ENCODE measurements at places on chromosomes 16 and 17.

DNA sequence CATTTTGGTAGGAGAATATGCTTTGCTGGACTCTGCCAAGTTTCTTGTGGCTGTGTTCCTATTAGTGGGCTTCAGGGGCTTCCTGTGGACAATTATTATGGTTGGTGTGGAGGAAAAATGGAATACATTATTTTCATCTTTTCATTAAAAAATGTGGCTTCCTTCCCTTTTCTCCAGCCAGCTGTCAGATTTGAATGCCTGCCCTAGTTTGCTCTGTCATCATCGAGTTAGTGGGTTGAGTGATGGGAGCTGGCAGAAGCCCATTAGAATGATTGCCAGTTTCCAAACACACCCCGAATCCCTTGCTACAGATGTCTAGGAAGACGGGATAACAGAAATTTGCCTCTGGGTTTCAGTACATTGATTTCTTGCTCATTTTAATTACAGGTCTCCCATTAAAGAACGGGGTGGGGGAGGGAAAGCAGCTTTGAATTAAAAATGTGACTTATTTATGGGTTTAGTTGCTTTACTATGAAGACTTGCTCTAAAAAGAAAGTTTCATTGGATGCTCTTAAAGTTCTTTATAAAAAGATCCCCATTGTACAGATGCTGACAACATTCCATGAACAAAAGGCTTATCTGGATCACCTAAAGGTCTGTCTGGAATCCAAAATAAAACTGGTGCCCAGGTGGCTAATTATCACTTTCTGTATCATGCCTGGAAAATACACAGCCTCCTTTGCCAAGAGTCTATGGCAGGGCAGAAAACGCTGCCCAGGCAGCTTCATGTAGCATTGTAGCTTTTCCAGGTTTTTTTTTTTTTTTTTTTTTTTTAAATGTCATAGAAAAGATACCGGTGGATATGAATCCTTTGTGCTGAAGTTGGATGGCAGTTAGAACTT lies 103.6 kb downstream of the PRKCA start:
- no peak for DNase-seq

DNA sequence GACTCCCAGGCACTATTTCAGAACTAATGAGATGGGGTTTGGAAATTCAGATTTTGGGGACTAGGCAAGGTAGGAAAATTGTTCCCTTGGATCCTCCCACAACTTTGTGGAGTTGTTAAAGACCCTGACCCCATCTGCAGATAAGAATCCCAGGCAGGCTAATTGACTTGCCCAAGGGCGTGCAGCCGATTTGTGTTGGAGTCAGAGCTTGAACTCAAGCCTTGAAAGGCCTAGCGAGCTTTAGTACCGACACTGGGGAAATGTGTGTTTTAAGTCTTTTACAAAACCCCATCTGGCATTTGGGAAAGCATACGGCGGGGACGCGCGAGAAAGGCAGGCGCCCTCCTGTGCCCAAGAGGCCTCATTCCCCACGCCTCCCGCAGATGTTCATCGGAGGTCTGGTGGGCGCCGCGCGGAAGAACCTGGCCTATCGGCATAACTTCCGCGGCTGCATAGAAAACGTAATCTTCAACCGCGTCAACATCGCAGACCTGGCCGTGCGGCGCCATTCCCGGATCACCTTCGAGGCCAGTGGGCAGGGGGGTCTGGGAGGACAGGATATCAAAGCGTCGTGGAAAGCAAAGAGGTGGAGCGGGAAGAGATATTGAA lies 4.3 kb downstream of the CNTNAP1 start:
- no peak for DNase-seq

- no peak for DNase-seq
Measured at GRCh38 chr17:45367216-45367615, 50.4 kb upstream of the MAP3K14 start.

DNA sequence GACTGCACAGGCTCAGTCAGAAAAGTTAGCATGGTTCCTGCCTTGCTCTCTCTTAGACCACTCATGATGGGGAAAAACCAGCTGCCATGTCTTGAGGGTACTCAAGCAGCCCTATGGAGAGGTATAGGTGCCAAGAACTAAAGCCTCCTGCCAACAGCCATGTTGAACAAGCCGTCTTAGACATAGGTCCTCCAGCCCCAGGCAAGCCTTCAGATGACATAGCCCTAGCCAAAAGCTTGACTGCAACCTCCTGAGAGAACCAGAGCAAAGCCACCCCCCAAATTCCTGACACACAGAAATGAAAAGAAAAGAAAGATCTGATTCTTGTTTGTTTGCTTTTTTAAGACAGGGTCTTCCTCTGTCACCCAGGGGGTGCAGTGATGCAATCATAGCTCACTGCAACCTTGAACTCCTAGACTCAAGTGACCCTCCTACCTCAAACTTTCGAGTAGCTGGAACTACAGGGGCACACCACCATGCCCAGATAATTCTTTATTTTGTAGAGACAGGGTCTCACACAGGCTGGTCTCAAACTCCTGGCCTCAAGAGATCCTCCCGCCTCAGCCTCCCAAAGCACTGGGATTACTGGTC lies 36.3 kb downstream of the CMTM3 start:
- no peak for DNase-seq

- no peak for DNase-seq
Measured at GRCh38 chr16:86992587-86992986, 324.6 kb downstream of the C16orf95 start.

DNA sequence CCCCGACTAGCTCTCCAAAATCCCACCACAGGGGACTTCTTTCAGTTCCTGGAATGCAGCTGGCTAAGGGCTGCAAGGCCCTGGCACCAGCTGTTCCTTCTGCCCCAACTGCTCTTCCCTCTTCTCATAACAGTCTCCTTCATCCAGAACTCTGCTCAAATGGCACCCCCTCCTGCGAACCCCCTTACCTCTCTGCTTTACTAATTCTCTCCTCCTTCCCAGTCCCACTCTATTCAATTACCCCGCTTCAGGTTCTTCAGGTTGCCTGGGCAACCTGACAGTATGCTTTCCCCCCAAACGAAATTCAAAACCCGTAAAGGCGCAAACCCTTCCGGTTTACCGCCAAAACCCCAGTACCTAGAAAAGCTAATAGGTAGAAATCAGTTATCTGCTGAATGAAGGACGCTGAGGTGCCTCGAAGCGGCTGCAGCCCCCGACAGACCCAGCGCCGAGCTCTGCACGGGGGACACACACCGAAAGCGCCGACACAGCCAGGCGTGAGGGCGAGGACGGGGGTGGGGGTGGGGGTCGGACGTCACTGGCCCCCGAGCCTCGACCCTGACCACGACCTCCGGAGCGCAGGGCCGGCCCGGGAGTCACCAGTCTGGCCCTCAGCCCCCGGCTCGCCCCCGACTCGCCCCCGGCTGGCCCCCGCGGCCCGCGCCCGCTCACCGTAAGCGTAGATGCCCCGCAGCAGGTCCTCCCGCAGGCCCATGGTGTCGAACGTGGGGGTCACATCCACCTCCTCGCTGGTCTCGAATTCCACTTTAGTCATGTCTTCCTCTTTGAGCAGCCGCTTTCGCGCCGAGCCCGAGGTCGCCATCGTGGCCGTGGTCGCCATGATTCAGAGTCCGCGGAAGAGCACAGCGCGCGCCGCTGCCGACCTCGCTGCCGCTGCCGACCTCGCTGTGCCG lies 550 bp downstream of the EIF4A3 start:
- DNase-seq, result peak; percentile 54

GRCh38 chr17:29573871-29574731 lies 5.6 kb downstream of the TP53I13 start:
- no peak for DNase-seq

- no peak for DNase-seq
Measured at GRCh38 chr17:30555942-30556341, 78.7 kb downstream of the GOSR1 start.

- no peak for DNase-seq
Measured at GRCh38 chr17:5381542-5381941, 37.9 kb downstream of the NUP88 start.

DNA sequence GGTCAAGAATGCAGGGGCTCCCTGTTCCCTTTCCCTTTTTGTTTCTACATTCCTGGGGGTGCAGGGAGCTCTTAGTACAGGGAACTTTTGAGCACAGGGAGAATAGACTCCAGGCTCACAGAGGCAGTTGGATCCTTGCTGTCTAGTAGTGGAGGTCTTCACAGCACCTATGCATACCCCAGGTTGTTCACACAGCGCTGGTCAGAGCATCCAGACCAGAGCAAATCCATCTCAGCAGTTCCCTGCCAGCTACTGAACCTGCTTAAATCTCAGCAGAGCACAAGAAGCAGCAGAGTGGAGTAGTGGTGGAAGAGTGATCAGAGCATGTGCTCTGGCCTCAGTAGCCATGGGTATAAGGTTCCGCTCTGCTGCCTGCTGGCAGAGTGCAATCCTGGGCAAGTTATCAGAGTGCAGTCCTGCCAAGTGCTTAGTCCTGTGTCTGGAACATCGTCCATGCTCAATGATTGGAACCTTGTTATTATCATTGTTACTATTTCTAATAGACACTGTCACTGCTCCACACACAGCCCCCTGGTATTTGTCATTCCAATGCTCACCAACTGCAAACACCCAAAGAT lies 220.4 kb downstream of the CBLN1 start:
- no peak for DNase-seq

- no peak for DNase-seq
Measured at GRCh38 chr17:6571452-6571781, 15.1 kb upstream of the PITPNM3 start.

- peak; percentile 58 for DNase-seq
Measured at GRCh38 chr16:85709766-85710585, 21.2 kb upstream of the GINS2 start.

GRCh38 chr17:48597778-48598631 lies 4.4 kb upstream of the HOXB5 start:
- DNase-seq, result no peak

DNA sequence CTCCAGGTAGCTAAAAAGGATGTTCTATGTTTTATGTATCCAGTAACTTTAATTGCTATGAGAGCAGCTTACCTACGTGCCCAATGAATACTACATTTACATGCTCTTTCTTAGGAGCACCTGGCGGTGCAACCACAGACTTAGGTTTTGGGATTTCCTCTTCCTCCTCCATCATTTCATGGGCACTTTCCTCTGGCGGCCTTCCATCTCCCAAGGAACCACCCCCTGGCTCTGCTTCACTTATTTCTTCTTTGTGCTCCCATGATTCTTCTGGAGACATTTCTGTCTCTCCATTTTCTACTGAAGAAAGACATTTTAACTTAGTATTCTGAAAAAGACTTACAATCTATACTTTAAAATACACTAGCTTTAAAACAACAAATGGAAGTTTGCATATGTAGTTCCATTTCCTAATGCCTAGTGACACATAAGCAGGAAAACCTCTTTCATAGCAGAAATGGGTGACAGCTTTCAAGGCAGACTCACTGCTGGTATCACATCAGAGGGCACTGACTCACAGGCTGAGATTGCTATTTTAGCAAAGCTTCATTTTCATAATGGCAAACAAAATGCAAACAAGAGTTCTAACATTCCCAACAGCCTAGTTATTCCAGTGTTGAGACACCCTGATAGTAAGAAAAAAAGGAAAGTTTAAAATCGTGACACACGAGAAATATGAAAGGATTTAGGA lies 19.1 kb downstream of the GSPT1 start:
- DNase-seq, result no peak

GRCh38 chr16:86653285-86654006 lies 75.1 kb downstream of the FOXL1 start:
- no peak for DNase-seq

GRCh38 chr16:70395345-70395901 lies 43.5 kb downstream of the ST3GAL2 start:
- DNase-seq, result no peak

- DNase-seq, result no peak
Measured at GRCh38 chr17:4161967-4162305, 18.9 kb downstream of the CYB5D2 start.

- DNase-seq, result no peak
Measured at GRCh38 chr16:80743772-80744171, 60.6 kb downstream of the CDYL2 start.

DNA sequence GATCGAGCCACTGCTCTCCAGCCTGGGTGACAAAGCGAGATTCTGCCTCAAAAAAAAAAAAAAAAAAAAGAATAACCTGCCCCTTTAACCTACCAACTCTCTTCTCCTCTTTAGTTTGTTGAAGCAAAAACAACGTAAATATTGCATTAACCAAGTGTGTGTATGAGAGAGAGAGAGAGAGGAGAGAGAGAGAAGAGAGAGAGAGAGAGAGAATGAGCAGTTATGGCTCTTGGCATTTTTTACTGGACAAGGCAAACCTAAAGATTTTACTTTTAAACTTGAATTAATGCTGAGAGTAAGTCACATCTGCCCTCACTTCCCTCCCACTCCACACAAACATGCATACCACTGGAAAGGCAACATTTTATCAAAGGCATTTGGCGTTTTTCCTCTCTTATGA lies 3.0 kb upstream of the SLFN5 start:
- DNase-seq, result no peak

DNA sequence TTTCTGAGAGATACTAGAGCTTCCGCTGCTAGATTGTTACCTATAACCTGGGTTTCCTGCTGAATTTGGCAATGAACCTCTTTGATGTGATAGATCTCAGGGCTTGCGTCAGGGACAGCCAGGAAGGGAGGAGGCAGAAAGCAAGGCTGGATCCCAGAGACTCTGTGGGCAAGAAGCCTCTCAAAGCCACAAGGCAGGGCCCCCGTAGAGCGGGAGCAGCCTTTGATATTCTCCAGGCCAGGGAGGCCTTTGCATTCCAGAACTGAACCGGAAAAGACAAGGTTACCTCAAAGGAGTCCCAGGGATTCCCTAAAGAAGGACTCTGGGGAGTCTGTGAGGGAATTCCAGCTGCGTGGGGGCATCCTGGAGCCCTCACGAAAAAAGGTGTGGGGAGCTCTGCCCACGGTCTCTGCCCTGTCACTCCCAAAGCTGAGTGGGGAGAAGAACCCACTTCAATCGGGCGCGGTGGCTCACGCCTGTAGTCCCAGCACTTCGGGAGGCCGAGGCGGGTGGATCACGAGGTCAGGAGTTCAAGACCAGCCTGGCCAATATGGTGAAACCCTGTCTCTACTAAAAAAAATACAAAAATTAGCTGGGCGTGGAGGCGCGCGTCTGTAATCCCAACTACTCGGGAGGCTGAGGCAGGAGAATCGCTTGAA lies 14.3 kb upstream of the SCIMP start:
- DNase-seq, result no peak

GRCh38 chr16:4801051-4801961 lies 1.1 kb downstream of the ROGDI start:
- no peak for DNase-seq

DNA sequence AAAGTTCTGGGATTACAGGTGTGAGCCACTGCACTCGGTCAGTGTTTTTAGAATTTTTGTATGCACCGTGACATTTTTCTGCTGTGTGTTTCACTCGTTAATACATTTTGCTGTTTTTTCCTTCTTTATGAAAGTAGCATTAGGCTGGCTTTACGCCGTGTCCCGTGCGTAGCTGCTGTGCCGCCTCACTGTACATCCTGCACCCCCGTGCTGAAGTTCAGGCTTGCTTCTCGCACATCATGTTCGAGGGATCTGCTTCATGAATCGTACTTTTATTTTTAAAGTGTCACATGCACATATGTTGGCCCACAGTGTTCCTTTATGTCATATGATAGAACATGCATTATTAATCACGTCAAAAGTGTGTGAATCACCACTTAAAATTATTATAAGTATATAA lies 84.4 kb upstream of the ZNF750 start:
- DNase-seq, result no peak

DNA sequence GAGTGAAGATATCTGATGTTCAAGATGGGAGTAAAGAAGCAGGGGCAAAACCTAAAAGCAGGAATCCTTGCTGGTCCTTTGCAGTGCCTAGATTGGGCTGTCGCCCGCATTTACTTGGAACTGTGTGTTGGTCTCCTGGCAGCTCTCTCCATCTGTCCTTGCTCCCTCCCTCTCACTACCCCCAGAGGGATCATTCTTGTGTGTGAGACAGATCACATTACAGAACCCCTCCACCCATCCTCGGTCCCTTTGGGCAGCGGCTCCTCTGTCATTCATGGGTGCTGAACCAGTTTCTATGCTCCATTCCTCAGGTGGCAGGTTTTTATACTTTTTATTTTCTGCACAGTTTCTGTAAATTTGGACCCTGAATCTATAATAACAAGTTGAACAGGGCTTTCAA lies 99.4 kb upstream of the MYOCD start:
- no peak for DNase-seq

Measured in NCI-H345 (cell line).